ENCODE measurements at places on chromosomes 1 and 21.
A peak's percentile ranks its signal among the peaks of the same experiment; 100 is the strongest.

- no peak for DNase-seq
These were observed 17.0 kb downstream of the PAPPA2 start for GRCh38 chr1:176479971-176480370.

- DNase-seq, result peak; percentile 57
These were observed 112.1 kb downstream of the DTL start for GRCh38 chr1:212147581-212148033.

DNA sequence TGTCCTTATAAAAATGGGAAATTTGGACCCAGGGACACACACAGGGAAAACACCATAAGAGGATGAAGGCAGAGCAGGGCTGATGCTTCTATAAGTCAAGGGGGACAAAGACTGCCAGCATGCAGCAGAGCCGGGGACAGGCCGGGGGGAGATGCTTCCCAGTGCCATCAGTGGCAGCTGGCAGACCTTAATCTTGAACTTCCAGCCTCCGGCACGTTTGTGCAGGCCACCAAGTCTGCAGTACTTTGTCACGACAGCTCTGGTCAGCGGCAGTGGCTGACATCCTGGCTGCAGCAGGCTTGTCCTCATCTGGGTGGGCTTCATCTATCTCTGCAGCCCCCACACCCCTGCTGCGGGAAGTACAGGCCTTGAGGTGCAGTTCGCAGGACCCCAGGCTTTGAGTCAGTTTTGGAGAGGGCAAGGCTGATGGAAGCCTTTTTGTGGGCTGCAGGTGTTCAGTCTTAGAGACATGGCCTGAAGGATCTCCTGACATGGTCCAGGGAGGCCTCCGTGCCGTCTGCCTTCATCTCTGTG lies 186.0 kb downstream of the DYRK1A start:
- no peak for DNase-seq

GRCh38 chr1:211327346-211327921 lies 801 bp downstream of the TRAF5 start:
- DNase-seq, result no peak

GRCh38 chr1:51850420-51851223 lies 27.9 kb downstream of the NRDC start:
- DNase-seq, result no peak

DNA sequence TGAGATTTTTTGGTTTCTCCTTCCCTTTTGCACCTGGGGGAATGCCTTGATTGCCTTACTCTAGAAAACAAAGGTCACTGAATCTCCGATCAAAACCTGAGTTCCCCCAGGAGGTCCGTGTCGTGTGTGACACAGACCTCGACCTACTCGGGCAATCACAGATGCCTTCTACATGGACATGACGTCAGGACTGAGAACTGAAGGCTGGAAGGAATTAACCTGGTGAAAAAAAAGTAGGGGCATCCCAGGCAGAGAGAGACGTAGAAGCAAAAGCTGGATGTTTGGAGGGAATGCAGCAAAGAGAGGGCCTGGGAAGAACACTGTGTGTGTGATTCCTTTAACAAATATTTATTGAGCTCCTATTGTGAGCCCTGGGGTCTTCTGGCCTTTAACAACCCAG lies 178.0 kb downstream of the PRDM2 start:
- DNase-seq, result no peak

DNA sequence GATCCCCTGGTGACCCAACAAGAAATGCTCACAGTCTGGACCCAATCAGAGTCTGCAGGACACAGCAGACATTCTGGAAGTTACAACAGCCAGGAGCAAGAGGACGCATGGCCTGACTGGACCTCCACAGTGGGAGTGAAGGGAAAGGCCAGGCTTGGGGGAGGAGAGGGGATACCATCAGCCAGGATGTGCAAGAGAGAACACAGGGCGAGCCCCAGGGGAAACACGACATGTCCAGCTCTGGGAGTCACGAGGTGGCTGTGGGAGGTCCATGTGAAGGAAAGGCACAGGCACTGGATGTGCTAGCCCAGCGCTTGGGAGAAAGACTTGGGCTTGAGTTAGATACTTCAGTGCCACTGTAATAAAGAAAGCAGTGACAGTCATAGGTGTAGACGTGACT lies 87.3 kb downstream of the HSF2BP start:
- DNase-seq, result no peak

- DNase-seq, result no peak
These were observed 177.7 kb upstream of the HP1BP3 start for GRCh38 chr1:20964540-20965484.

DNA sequence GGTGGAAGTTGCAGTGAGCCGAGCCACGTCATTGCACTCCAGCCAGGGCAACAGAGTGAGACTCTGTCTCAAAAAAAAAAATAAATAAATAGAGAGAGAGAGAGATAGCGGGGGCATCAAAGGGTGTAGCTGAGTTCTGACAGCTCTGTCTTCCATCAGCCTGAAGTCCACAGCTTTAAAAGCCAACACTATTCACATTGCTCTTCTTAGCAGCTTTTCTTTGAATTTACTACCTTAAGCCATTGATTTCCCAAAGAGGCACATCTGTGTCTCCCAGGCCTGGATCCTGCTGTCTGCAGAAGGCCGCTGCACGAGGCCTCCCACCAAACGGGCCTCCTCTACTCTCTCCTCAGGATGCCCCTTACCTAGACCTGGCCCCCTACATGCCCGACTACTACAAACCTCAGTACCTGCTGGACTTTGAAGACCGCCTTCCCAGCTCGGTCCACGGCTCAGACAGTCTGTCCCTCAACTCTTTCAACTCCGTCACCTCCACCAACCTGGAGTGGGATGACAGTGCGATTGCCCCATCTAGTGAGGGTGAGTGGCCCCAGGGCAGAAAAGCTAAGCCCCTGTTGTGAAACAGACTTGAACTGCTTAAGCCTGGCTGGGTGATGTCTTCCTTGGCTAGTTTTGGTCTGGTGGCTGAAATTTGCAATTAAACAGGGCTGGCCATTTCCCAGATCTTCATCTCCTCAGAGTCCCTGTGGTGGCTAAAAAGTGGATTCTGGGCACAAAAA lies 16.5 kb upstream of the SLC25A34 start:
- no peak for DNase-seq

DNA sequence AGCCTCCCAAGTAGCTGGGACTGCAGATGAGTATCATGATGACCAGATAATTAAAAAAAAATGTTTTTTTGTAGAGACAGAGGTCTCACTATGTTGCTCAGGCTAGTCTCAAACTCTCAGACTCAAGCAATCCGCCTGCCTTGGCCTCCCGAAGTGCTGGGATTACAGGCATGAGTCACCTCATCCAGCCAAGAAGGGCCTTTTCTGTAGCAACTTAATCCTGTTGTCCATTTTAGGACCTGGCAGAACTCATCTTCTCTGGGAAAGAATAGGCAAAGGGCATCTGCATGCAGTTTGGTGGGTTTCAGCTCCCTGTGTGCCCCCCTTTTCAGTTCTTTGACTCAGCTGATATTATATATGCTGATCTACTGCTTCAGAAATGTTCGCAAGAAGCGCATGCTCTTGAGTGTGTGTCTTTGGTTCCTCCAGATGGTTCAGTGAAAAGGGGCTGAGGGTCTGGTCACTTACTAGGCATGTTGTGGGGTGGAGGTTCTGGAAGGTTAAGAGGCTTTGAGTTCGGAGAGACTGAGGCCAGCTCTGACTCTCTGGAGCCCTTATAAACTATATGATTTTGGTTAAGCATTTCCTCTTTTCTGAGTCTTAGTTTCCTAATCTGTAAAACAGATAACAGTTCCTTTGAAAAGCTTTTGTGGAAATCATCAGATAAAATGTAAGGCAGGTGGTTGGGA lies 19.4 kb upstream of the SRSF4 start:
- DNase-seq, result no peak

DNA sequence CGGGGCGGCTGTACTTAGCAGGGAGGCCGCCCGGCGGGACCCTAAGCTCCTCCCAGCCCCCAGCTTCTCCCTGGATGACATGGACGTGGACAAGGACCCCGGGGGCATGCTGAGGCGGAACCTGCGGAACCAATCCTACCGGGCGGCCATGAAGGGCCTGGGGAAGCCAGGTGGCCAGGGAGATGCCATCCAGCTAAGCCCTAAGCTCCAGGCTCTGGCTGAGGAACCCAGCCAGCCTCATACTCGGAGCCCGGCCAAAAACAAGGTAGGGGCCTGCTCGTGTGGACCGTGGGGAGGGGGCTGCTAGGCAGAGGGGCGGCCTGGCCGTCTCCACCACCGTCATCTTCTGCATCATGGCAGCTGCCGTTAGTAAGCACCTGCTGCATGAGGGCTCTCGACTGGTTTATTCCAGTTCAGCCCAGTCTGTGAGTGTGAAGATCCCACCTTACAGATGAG lies 9.0 kb downstream of the ARHGEF16 start:
- DNase-seq, result no peak

DNA sequence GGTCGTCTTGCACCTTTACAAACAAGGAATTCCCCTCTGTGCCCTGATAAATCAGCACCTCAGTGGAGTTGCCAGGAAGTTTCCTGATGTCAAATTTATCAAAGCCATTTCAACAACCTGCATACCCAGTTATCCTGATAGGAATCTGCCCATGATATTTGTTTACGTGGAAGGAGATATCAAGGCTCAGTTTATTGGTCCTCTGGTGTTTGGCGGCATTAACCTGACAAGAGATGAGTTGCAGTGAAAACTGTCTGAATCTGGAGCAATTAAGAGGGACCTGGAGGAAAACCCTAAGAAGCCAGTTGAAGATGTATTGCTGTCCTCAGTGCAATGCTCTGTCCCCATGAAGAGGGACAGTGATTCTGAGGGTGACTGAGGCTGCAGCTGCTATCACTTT lies 38.3 kb downstream of the ZFYVE9 start:
- no peak for DNase-seq

- no peak for DNase-seq
These were observed 18.6 kb downstream of the PCSK9 start for GRCh38 chr1:55057956-55058298.

DNA sequence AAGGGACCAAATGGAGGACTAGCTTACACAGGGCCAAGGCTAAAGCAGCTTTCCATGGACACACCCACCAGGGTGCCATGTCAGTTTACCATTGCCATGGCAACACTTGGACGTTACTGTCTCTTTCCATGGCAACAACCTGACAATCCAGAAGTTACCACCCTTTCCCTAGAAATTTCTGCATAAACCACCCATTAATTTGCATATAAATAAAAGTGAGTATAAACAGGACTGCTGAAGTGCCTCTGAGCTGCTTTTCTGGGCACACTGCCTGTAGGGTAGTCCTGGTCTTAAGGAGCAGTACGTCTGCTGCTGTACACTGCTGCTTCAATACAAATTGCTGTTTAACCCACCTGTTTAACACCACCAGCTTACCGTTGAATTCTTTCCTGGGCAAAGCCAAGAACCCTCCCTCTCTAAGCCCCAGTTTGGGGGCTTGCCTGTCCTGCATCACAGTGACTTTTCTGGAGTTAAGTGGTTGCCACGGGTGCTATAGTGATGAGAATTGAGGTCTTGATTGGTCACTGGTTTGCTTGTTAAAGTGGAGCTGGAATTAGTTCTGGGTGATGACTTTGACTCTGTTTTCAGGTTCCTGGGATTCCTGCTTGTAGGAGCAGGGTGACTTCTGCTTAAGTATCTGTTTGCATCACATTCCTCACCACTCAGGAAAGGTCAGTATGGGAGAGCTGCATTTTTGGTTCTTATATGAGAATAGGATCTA lies 83.2 kb downstream of the CLDN17 start:
- no peak for DNase-seq

- no peak for DNase-seq
These were observed at the start of the genes LEPR and LEPROT for GRCh38 chr1:65420590-65421350. Gene LEPR, plus strand, starts transcription at chr1:65420668. Its CDS starts 144,898 bp downstream, at chr1:65565566. Gene LEPROT, plus strand, starts transcription at chr1:65420668. Its CDS starts 57 bp downstream, at chr1:65420725.

- no peak for DNase-seq
These were observed 455.0 kb downstream of the BRINP3 start for GRCh38 chr1:190022709-190023108.

DNA sequence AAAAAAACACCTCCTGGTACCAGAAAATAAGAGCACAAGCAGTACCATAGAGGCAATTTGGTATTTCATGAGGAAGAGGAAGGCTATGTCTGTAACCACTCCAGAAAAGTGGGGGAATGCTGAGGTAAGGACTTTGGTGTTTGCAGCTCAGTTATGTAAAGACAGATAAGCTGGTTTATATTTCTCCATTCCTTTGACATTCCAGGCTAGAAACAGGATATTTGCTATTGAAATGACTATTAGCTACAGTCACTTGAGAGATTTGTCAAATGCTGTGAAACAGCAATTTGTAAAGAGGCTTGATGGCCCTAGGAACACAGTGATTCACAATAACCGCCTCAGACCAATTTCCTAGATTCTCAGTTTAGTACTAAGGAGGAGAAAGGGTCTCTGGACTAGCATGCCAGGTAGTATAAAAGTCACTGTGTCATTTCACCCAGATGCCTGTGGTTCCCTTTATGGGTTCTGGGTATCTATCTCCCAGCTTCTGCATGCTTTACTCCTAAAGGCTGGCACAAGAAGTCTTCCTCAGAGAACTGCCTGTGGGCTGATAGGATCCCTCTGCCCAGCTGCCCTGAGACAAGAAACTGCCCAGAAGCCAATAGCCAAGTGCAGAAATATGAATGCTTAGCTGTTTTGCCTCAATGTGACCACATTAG lies 80.5 kb downstream of the VCAM1 start:
- DNase-seq, result no peak
